Astrocyte (in vitro differentiated cells and primary cell): ENCODE measurements at places on chromosomes 7 and 10. TPM values are rescaled to one million over a fixed set of nuclear protein-coding genes. Genes with fewer than 3 reads are reported as not detected.

Gene SPDYE2B
- total RNA-seq = not detected in 2 replicates

Gene PPA1
- total RNA-seq = 95.3 and 108 TPM in 2 replicates

Gene CRCP
- total RNA-seq = 24.2 and 26.8 TPM in 2 replicates

Gene SPOCK2
- 0.89 and 1.4 TPM in 2 replicates for total RNA-seq

Gene GIMAP2
- not detected in 2 replicates for total RNA-seq

Gene IFIT2
- 36.0 and 42.0 TPM in 2 replicates for total RNA-seq

Gene CREB5
- total RNA-seq = 23.7 and 25.4 TPM in 2 replicates

Gene NUTM2E
- total RNA-seq = 0.50 TPM in 1 of 2 replicates, not detected in the other

Gene ANXA8L1
- total RNA-seq = 0.59 and 1.5 TPM in 2 replicates

Gene CYP2E1
- total RNA-seq = 2.2 TPM in 2 replicates

Gene PURB
- total RNA-seq = 23.6 and 26.3 TPM in 2 replicates

Gene MAGI2
- total RNA-seq = 5.4 and 5.8 TPM in 2 replicates

Gene FGFBP3
- 1.9 and 3.3 TPM in 2 replicates for total RNA-seq

Gene STRIP2
- total RNA-seq = 0.94 and 1.3 TPM in 2 replicates
